Astrocyte of the spinal cord (primary cell): ENCODE measurements at places on chromosomes 2 and 18.

GRCh38 chr2:186675380-186675779, 18.5 kb upstream of the FAM171B start:
- no peak for DNase-seq

- no peak for DNase-seq
Observed at GRCh38 chr18:26993568-26993967, 128.1 kb upstream of the AQP4 start.

DNA sequence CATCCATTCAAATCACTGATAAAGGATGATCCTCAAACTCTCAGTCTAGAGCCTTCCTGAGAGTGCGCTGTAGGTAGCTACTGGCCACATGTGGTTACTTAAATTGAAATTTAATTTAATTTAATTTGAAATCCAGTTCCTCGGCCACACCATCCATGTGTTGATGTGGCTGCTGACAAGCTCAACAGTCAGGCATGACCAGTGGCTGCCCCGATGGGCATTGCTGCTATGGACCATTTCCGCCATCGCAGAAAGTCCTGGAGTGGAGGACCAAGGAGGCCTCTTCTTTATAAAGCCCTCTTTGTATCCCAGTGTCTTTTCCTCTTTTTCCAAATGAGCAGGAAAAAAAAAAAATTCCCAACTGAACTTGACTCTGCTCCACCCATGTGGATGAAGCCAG, 100.6 kb downstream of the HDAC4 start:
- DNase-seq: no peak

DNA sequence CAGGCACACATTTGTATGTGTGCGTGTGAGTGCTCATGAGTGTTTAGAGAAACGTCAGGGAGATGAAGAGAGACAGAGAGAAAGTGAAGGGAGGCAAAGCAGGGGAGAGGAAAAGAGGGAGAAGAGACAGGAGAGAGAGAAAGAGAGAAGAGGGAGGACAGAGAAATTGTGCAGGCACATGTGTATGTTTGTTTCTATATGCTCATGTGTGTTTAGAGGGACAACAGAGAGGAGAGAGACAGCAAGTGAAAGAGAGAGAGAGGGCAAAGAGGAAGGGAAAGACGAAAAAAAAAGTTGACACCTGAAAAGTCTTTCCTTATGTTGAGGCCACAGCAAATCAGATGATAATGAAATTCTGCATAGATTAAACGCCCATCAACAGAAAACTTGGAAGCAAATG, 541.1 kb downstream of the TNS1 start:
- no peak for DNase-seq

GRCh38 chr2:109266998-109267854, 138.2 kb downstream of the SH3RF3 start:
- DNase-seq: no peak

- DNase-seq: no peak
Observed at GRCh38 chr2:69721022-69721421, 20.9 kb upstream of the ANXA4 start.

- DNase-seq: no peak
Observed at GRCh38 chr18:48573632-48574283, 34.9 kb downstream of the CTIF start.

DNA sequence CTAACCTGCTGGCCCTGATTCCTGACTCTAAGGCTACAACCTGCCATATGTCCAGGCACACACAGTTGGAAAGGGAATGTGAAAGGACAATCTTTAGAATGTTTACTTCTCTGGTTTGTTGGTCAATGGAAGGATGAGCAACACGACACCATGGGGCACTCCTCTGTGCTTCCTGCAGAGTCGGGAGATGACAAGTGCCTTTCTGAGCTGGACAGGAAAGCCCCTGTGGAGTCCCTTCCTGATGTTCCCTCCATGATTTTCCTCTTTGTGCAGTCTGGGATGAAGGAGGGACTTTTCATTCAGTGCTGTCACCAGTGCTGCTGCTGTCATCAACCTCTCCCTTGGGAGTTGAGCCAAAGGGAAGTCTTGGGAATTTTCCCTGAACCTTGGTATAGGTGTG, 22.6 kb upstream of the SERPINB7 start:
- DNase-seq: no peak

DNA sequence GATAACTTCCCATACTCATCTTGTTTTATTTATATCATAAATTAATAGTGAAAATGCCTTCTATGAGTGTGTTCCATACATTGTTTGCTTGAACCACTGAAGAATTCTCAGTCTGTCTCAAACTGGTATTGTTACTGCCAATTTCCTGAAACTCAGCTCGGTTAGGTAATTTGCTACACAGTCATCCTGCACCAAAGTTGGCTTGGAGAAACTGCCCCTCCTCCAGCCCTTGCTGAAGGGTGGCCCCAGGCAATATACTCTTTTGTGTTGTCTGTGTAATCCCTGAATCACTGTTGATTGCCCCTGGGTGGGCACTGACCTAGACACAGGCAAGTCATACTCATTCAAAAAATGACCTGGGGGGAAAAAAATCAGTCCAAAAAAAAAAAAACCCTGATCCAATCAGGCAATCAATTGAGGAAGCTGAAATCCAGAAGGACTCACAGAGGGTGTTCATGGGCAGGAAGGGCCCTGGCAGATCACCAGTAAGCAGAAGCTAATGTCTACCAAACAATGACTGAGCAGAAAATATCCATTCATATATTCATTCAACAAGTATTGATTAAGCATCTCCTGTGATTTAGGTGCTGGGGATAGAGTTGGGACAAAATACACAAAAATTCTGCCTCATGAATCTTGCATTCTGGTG, 3.8 kb upstream of the SESTD1 start:
- peak; percentile 40 for DNase-seq

- DNase-seq: no peak
Observed at GRCh38 chr2:65404988-65405697, 27.3 kb downstream of the SPRED2 start.
